ENCODE measurements at places on chromosomes 5 and 9.

- no peak overlapping the region for H3K27ac ChIP-seq
- H3K4me1 ChIP-seq: peaks cover 25% of the 10 kb centered on the region
Observed at GRCh38 chr5:142314109-142314508, 10.7 kb downstream of the SPRY4 start.

DNA sequence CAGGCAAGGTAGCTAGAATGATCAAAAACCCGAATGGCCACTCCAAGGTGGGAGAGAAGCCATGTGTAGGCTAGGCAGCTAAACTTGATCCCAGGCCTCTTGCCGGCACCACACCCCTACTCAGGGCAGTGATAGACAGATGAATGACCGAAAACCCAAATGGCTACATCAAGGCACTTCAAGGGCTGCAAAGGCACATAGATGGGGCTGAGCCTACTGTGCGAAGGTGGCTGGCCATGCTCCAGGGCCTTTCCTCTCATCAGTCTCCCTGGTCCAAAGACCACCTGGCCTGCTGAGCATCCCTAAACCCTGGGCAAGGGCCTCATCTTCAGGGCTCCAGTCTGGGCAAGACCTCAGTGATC, 3.7 kb upstream of the TIFAB start:
- no peak overlapping the region for H3K27ac ChIP-seq
- peaks cover 6% of the 10 kb centered on the region for H3K4me1 ChIP-seq
- H3K36me3 ChIP-seq: no peaks in the 10 kb centered on the region
- DNase-seq: no peak

DNA sequence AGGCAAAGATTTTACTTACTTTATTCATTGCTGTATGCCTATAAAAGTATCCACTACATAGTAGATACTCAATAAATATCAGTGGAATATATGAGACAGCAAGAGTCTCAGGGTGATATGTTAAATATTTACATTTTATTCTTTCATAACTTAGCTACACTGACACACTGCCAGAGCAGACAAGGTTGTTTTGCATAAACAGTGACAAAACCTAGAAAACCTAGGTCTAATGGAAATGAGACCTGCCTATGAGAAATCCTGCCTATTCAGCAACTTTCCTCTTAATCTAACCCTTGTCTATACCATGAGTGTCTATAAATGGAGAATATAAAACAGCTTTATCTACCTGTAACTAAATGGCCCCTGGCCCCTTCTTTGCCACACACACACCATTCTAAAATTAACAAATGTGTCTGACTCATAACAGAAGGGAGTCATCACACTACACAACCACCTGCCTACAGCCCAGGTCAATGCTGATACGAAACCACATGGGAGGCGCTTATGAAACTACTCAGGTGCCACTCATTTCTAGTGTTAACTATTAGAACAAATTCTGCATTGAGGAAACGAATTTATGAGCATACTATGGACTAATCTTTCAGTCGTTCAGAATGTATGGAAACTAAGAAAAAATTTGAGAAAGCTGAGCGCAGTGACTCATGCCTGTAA, 60.3 kb downstream of the UBAP2 start:
- no peak overlapping the region for H3K27ac ChIP-seq
- no peak for DNase-seq
- no peaks in the 10 kb centered on the region for H3K4me1 ChIP-seq
- no peak overlapping the region for H3K4me3 ChIP-seq
- H3K36me3 ChIP-seq: peaks cover 20% of the 10 kb centered on the region

DNA sequence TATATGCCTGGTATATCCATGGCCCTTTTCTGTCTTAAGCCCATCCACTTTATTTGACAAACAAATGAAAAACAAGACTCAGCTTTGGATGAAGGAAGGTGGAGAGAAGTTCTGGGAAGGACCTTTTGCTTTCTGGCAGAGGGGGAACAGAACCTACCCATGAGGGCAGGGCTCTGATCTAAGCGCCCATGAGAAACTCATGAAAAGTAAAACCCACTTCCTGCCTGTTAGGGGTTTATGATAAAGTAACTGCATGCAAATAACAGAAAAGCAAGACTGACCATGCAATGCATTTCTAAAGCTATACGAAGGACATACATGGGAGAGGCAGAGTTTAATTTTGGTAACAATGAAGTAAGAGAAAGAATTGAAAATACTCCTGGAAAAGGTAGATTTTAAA, 181.9 kb upstream of the ADRA1B start:
- no peaks in the 10 kb centered on the region for H3K4me1 ChIP-seq
- no peaks in the 10 kb centered on the region for H3K27me3 ChIP-seq
- no peak overlapping the region for H3K4me3 ChIP-seq
- no peak overlapping the region for H3K27ac ChIP-seq
- no peaks in the 10 kb centered on the region for H3K36me3 ChIP-seq
- DNase-seq: no peak

DNA sequence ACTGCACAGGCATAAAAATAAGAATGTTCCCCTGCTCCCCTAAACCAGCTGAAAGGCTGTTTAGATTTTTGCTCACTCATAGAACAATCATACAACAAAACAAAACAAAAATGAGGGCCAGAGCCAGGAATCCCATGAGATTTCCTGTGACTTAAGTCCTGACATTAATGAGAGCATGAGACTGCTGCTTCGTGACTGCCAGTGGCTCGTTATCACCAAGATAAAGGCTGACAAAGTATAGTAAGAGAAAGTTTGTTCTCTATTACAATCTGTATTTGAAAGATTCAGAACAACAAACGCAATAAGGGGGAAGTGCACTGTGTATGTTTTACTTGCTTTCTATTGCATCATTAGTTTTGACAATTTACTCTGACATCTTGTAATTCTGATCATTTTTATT, 837.1 kb upstream of the C9orf72 start:
- H3K4me3 ChIP-seq: no peak overlapping the region
- H3K36me3 ChIP-seq: no peaks in the 10 kb centered on the region
- H3K4me1 ChIP-seq: no peaks in the 10 kb centered on the region
- no peaks in the 10 kb centered on the region for H3K27me3 ChIP-seq
- no peak overlapping the region for H3K27ac ChIP-seq
- no peak for DNase-seq
